Fibroblast of lung (primary cell): ENCODE measurements at places on chromosomes 2 and 18.

DNA sequence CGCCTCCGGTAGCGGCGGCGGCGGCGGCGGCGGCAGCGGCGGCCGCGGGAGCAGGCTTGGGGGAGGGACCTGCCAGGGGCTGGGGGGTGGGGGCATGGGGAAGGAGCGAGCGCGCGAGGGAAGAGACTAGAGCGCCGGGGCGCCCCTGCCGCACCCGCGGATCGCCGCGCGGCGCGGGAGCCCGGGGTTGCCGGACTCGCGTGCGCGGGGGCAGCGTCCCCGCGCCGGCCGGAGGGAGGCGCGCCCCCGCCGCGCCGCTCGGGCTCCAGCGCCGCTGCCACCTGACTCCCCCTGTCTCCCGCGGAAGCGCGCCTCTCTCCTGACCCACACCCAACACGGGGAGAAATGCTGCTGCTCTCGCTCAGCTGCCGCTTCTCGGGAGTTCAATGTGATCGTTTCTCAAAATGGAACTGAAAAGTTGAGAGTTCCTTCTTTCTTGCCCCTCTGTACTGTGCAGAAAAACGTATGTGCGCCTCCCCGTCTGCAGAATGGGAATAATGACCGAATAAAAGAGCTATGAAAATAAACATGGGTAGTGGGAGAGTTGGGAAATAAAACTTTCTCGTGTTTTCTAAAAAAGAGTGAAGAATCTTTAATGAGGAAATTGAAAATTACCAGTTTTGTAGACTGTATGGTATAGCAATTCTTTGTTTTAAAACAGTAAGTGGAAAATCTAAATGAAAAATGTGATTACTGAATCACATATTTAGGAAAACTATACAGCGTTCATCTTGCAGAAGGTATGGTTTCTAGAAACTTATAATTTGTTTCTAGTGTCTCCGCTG is 455 bp upstream of the TLK1 start:
- peak; percentile 71 for DNase-seq

- DNase-seq = peak; percentile 79
Observed at GRCh38 chr18:75538727-75539126, 111.2 kb upstream of the SMIM21 start.

- peak; percentile 48 for DNase-seq
Observed at GRCh38 chr2:236663287-236664101, 93.9 kb downstream of the ACKR3 start.

DNA sequence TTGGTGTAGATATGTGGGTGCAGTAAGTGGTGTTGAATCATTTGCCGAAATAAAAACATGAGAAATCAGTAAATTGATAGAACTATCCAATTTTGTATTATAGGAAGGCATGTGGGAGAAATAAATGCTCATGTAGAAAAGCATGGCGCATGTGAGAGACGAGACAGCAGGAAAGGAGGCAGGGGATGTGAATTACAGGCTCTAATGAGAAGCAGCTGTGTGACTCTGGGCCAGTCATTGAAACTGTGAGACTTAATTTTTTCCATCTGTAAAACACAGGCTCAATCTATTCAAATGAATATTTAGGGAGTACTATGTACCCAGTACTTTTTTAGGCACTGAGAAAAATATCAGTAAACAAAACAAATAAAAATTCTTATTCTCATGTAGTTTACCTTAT is 42.6 kb upstream of the MAP3K20 start:
- DNase-seq = peak; percentile 12

- DNase-seq = peak; percentile 26
Observed at GRCh38 chr18:66013969-66014368, 263.2 kb downstream of the CDH7 start.

DNA sequence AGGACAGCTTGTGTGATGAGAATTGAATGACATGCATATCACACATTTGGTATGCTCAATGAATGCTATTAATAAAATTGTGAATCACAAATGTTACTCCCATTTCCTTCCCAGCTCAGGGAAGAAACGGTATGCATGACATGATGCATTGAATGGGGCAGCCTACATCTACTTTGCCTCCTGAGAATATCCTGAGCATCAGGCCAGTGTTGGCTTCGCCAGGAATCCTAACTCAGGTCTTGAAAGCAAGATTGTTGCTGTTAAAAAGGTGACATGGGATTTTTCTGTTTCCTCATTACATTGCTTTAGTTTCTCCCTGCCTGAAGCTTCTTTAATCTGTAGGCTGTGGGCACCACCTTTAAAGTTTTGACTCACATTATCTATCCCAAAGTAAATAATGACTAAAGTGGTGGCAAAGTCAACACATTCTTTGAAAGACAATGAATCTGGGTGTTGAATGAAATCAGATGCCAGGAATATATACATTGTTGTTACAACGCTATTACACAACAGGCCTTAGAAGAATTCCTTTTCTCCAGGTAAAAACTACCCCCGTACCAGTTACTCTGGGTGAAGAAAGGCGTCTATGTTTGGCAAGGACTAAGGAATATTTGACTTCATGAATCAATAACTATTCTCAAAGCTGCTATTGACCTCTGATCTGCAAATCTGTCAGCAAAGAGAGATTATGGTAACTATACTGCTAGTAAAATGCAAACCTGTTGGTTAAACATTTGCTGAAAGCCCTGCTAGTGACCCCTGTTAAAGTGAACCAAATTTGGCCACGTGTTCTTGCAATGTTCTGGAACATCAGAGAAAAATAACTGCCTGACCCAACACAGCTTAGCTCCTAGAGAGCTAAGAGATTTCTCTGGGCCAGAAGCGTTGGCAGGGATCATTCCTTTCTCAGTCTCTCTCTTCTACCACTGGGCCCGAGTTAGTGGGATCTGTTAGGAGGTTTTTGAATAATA is 30.5 kb upstream of the NEDD4L start:
- peak; percentile 16 for DNase-seq

- no peak for DNase-seq
Observed at GRCh38 chr2:152755029-152755428, 36.6 kb downstream of the ARL6IP6 start.

DNA sequence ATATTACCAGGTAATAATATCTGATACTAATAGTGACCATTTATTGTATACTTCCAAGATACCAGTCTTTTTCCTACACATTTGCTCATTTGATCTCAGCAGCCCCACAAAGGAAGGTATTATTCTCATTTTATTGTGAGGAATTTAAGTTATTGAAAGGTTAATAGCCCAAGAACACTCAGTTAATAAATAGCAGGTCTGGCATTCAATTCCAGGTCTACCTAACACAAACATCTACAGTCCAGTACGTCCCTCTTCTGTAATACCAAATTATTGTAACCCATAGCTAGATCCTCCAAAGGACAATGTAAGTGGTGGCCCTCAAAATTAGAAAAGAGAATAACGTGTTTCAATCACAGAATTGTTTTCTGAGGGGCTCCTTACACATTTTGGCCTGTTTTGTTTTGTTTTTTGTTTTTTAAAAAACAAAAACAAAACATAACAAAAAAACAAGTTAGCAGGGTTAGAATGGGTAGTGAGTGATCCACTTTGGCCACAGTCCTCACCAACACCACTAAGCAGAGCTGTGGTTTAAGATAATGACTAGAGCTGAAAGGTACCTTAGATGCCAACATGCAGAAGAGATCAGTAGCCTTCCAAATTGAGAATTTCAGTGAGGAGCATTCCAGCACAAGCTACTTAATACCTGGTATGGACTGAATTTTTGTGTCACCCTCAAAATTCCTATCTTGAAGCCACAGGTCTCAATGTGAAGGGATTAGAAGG is 137.5 kb downstream of the DYM start:
- no peak for DNase-seq

- DNase-seq = no peak
Observed at GRCh38 chr2:18436503-18437005, 123.9 kb downstream of the RDH14 start.

- no peak for DNase-seq
Observed at GRCh38 chr2:42793334-42794270, 1.2 kb upstream of the HAAO start.

GRCh38 chr2:232343821-232344220 is 34.7 kb upstream of the ALPP start:
- no peak for DNase-seq
